ENCODE measurements at places on chromosomes 1 and 21.

DNA sequence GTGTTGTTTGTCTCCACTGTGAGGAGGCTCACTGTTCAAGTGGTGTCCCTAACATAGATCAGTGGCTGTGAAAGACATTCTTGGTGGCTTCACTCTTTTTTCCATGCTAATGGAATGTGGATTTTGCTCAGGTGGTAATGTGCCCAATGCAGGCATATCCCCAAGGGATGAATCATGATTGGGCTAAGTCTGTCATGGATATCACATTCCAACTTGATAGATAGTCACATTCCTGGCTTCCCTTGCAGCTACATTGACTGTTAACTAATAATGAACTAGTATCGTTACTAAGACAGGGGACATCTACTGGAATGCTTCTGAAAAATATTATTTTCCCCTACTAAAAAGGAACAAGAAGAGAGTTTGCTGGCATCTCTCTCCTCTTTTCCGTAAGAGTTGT, 86.3 kb upstream of the SOD1 start:
- no peak for DNase-seq

GRCh38 chr1:60972841-60973364, 109.5 kb upstream of the NFIA start:
- DNase-seq, result no peak

DNA sequence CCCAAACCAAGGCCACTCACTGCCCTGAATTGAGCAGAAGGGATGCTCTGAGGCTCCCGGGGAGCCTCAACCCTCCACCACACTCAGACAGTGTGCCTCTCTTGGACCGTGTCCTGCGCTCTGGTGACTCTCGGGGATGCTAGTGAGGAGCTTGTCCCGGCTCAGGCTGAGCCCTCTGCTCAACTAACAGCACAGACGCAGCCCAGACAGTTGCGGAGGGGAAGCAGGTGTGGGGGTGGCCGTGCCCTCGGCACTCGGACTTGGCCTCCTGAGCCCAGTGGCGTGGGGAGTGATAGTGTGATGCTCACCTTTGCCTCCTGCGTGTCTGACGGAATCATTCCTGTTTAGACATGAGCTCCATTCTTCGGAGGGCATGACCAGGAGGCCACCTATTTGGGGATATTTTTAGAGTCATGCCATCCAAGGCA, 15.4 kb upstream of the SLC19A1 start:
- DNase-seq, result no peak

- no peak for DNase-seq
Measured at GRCh38 chr1:11352816-11353799, 80.1 kb downstream of the UBIAD1 start.

- DNase-seq, result no peak
Measured at GRCh38 chr1:95984798-95985374, 736.7 kb upstream of the PTBP2 start.

DNA sequence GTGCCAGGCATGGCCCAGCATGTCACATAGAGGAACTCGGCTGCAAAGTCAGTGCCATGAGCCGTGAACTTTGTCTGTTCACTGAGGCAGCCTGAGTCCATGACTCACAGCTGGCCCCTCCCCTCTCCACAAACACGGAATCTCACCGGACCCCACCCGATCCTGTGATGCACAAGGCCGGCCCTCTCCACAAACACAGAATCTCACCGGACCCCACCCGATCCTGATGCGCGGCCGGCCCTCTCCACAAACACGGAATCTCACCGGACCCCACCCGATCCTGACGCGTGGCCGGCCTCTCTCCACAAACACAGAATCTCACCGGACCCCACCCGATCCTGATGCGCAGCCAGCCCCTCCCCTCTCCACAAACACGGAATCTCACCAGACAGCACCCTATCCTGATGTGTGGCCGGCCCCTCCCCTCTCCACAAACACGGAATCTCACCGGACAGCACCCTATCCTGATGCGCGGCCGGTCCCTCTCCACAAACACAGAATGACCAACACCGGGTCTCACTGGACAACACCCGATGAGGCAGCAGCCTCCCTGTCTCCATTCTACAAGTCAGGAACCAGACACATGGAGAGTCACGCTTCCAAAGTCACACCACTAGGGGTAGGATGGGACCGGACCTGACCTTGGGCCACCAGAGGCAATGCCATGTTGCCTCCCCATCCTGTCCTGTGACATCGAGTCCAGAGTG, 39.6 kb upstream of the GPR153 start:
- no peak for DNase-seq

DNA sequence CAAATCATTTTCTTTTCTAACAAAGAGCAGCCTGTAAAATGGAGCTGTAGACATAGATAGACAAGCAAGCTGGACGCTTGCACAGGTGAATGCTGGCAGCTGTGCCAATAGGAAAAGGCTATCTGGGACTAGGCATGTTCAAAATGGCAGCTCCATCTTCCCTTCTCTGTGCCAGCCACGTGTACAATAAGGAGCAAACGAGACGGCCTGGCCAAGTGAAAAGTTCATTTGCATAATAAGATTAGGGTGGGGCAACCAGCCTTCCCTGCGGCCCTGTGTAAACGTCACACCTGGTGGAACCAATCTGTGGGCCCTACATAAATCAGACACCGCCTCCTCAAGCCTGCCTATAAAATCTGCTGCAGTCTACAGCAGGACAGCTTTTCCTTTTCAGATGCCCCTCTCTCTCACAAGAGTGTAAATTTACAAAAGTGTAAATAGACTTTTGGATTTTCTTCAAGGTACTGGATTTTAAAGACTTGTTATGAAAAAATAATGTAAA, 16.6 kb upstream of the EDEM3 start:
- no peak for DNase-seq

- DNase-seq, result no peak
Measured at GRCh38 chr1:59315529-59316463, 18.9 kb downstream of the FGGY start.

DNA sequence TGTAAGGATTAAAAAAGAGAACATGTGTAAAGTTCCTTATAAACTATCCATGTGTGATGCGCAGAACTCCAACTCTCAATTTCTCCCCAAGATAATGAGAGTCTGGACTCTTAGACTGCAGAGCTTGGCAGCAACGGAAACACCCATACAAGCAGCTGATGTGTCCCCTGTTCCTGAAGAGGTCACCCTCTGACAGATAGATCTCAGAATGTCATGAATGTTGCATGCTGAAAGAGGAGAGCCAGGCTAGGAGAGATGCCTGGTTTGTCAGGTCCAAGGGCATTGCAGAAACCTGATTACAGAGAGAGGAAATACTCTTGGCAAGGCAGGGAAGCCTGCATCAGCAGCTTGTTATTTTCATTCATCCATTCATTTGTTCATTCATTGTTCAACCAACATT, 24.2 kb downstream of the MTARC1 start:
- no peak for DNase-seq

GRCh38 chr1:52190500-52191252, 48.8 kb downstream of the ZFYVE9 start:
- no peak for DNase-seq

GRCh38 chr1:159999204-159999603, 32.6 kb downstream of the PIGM start:
- no peak for DNase-seq

- no peak for DNase-seq
Measured at GRCh38 chr1:226571893-226572292, 23.3 kb downstream of the STUM start.

Measured in stimulated activated CD4-positive, alpha-beta T cell treated with anti-CD3 and anti-CD28 coated beads, Interleukin-1b, Interleukin-23, amount 100 ng/mL, for 1 hour (primary cell).